Suppressor macrophage treated with lipopolysaccharide for 4 hours (primary cell): ENCODE measurements at places on chromosomes 2 and 18.
A peak's percentile ranks its signal among the peaks of the same experiment; 100 is the strongest.

- DNase-seq = peak; percentile 62
Observed at GRCh38 chr2:96554293-96555145, 18.0 kb downstream of the ARID5A start.

- DNase-seq = no peak
Observed at GRCh38 chr18:24628326-24628725, 167.9 kb downstream of the HRH4 start.

GRCh38 chr2:133266041-133266925, 302.0 kb downstream of the NCKAP5 start:
- no peak for DNase-seq

- no peak for DNase-seq
Observed at GRCh38 chr2:1026141-1026540, 75.5 kb downstream of the SNTG2 start.

DNA sequence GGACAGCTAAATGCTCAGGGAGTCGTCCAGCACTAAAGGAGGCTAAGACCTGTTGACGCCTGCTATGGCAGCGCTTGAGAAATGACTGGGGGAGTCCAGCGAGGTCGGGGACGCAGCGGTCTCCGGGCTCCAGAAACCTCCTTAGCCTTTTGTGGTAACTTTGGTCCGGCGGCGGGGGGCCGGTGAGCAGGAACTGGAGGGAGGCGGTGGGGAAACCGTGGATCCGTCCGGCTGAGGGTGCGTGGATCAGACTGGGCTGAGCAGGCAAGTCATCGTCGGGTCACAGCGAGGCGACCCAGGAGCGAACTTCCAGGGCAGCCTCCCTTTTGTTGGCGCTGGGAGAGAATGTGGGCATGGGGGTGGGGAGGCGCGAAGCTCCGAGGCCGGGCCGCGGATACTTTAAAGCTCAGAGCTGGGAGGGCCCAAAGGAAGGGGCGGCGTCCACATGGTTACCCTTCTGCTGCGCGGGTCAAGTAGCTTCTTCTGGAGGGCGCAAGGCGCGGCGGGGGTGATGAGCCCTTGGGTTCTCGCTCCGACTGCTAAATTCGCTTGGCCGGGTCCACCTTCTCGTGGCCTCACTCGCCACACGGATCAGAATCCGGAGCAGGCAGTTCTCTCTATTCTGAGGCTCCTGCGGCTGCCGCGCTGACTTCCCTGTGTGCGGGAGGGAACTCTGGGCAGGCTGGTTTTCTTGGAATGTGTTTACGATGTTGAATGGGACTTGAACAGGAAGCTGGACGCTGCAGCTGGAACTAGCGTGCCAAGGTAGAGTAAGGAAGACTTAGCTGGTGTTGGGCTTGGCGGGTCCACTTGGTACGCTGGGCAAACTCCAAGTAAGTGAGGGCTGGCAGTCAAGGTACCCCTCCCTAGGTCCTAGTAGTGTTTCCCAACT, 920 bp downstream of the GULP1 start:
- no peak for DNase-seq

GRCh38 chr2:178426388-178426787, 24.6 kb downstream of the PRKRA start:
- DNase-seq = no peak

- DNase-seq = no peak
Observed at GRCh38 chr2:231223458-231223976, 25.1 kb downstream of the ARMC9 start.

DNA sequence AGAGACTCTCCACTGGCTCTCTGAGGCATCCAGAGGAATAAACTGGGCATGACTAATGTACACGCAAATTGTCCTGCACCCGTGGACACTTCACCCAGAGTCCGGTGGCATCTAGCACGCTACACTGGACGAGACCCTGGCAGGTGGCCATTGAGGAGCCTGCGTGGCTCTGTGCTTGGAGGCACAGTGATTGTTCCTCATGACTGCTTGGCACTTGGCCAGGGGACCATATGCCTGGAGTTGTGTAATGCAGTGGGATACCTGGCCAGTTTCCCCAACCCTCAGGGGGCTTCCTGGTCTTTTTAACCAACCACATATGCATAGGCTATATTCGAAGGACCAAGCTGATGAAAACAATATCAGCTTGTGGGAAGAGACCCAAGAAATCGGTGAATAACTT, 66.6 kb downstream of the MTCL1 start:
- DNase-seq = no peak

DNA sequence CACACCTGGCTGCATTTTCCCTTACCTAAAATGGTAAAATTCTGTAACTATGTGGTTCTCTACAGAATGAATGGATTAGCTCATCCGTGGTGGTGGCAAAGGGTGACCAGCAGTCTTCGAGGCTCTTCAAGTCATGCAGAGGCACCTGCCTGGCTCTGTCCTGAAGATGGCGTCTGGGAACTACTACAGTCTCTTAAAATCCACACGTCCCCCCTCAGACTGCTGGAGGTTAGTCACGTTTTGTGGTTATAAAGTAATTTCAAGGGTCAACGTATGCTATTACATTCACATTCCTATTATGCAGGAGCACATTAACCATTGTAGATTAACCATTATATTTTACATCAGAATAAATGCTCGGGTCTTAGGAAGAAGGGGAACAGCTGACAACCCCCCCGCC, 616.7 kb downstream of the GALR1 start:
- no peak for DNase-seq

DNA sequence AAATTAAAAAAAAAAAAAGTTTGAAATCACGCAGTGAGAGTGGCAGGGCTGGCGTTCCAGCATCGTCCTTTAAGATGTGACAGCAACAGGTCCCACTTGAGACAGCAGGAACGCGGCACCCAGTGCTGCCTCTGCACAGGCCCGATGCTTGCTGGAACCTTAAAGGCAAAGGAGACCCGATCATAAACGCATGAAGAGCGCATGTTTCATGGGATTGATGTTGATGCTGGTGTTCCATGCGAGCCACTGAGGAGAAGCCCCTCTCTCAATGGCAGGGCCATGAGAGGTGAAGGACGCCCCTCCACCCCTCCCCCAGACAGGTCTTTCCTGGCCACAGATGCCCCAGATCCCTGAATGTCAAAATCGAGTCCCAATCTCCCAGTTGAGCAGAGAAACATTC, 17.9 kb upstream of the ALPI start:
- DNase-seq = no peak

DNA sequence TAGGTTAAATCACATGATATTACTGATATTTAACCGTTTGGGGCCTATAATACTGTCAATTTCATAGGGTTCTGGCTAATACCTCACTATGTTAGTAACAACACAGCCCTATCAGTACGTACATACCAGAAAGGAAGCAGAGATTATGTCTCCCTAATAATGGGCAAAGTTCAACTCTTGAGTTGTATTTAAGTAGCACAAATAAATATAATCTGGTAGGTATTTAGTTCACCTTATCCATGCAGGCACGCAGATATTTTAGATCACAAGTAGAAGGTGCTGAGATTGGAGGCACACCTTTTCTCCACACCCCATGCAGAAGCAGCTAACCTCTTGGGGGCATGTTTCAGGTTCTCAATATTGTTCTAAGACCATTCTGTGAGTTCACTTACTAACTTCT, 118.9 kb downstream of the IRS1 start:
- no peak for DNase-seq

DNA sequence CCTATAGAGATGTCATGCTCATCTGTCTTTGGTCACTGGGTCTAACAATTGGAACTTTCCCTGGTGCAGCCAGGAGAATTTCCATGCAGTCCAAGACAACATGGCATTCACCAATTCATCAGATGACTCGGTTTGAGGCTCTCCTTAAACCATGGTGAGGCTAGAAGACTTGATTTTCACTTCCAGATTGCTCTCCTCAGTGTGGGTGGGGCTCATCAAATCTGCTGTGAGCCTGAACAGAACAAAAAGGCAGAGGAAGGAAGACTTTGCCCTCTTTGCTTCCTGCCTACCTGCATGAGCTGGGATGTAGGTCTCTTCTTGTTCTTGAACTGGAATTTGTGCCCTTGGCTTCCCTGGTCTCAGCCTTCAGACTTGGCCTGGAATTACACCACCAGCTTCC, 203.4 kb upstream of the TRIB2 start:
- DNase-seq = no peak

DNA sequence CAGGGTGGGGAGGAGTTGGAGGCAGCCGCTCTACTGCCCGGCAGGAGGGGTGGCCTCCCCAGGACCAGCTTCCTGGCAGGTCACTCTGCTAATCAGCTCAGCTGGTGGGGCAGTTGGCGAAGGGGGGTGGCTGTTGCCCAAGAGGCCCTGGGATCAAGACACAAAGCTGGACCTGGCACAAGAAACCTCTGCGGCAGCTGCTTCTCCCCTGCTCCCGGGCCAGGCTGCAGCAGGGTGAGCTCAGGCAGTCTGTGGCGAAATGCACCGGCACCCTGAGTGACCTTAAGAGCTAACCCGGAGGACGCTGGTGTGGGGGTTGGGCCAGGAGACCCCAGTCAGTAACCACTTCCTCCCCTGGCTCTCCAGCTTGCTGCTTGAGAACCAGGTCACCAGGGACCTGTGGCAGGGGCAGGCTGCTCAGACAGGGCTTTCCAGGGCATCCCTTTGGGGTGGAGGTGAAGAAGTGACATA, 31.1 kb downstream of the TOGARAM2 start:
- DNase-seq = peak; percentile 39

- DNase-seq = no peak
Observed at GRCh38 chr2:207765547-207765946, 4.2 kb downstream of the FZD5 start.
